ENCODE measurements at places on chromosomes 12 and 14. TPM values are rescaled to one million over a fixed set of nuclear protein-coding genes. Genes with fewer than 3 reads are reported as not detected.

- no peak overlapping the region for H3K27ac ChIP-seq
- no peak for DNase-seq
- H3K27me3 ChIP-seq, result no peaks in the 10 kb centered on the region
- no peaks in the 10 kb centered on the region for H3K36me3 ChIP-seq
- H3K4me3 ChIP-seq, result no peak overlapping the region
- H3K4me1 ChIP-seq, result no peaks in the 10 kb centered on the region
Observed at GRCh38 chr14:99078426-99078825, 193.6 kb downstream of the BCL11B start.

DNA sequence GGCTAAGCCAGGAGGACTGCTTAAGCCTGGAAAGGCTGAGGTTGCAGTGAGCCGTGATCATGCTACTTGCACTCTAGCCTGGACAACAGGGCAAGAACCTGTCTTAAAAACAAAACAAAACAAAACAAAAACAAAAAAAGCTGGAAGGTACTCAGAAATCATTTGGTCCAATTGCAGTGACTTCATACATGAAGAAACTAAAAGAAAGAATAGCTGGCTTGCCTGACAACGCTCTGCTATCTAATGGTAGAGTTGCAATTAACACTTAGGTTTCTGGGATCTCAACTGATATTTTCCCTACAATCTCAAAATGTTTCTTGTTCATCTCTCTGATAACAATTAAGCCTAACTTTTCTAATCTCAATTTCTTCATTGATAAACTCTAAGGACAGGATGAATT lies 13.7 kb downstream of the EEA1 start:
- H3K4me1 ChIP-seq, result peaks cover 18% of the 10 kb centered on the region
- H3K36me3 ChIP-seq, result no peaks in the 10 kb centered on the region
- H3K27ac ChIP-seq, result no peak overlapping the region
- H3K27me3 ChIP-seq, result no peaks in the 10 kb centered on the region
- DNase-seq, result no peak
- H3K4me3 ChIP-seq, result no peak overlapping the region

- no peak overlapping the region for H3K4me3 ChIP-seq
- no peak for DNase-seq
- H3K27ac ChIP-seq, result no peak overlapping the region
- H3K36me3 ChIP-seq, result no peaks in the 10 kb centered on the region
Observed at GRCh38 chr14:43938588-43939281, 568.3 kb downstream of the FSCB start.

- no peaks in the 10 kb centered on the region for H3K27me3 ChIP-seq
- peaks cover 24% of the 10 kb centered on the region for H3K4me1 ChIP-seq
- DNase-seq, result no peak
- no peaks in the 10 kb centered on the region for H3K36me3 ChIP-seq
- no peak overlapping the region for H3K4me3 ChIP-seq
- H3K27ac ChIP-seq, result no peak overlapping the region
Observed at GRCh38 chr14:75970989-75971388, 10.8 kb downstream of the TGFB3 start.

DNA sequence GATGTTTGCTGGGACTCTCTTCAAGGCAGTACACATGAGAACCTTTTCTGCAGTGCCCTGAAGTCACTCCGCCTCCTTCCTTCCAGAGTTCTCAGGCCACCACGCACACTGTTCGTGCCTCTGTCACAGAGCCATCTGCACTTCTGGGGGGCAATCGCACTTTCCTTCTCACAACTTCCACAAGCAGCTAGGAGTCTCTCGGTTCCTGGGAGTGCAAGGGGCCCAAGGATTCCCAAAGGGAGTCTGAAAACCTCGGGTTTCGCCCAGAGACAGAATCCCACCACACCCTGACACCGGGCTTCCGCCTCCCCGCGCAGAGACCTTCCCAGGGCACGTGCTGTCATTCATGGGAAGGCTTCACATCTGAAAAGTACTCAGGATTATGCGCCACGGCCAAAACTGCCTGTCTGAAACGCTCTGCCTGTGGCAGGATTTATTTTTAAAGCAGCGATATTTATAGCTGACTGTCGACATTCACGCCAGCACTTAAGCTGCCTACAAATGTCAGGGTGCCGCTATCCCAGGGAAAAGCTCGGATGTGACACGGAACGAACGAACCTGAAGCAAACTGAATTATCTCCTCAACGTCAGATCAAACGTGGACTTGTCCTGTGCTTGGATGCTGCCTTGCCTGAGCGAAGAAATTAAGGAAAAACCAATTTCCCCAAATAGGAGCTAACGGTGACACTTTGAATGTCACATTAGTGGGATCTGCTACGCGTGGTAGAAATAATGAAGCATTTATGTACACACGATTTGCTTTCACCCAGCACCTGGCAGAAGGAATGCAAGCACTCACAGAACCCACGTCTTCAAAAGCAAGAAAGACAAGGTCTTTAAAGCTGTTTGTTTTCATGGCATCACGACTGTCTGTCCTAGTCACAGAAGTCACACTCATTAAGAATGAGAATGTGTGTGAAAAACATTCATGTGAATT lies 154.0 kb downstream of the PIWIL1 start:
- no peaks in the 10 kb centered on the region for H3K36me3 ChIP-seq
- DNase-seq, result no peak
- no peaks in the 10 kb centered on the region for H3K27me3 ChIP-seq
- no peaks in the 10 kb centered on the region for H3K4me1 ChIP-seq
- H3K27ac ChIP-seq, result no peak overlapping the region

- no peak for DNase-seq
- peaks cover 7% of the 10 kb centered on the region for H3K4me1 ChIP-seq
- peaks cover 8% of the 10 kb centered on the region for H3K36me3 ChIP-seq
Observed at GRCh38 chr12:106311139-106311538, 8.6 kb downstream of the TCP11L2 start.

DNA sequence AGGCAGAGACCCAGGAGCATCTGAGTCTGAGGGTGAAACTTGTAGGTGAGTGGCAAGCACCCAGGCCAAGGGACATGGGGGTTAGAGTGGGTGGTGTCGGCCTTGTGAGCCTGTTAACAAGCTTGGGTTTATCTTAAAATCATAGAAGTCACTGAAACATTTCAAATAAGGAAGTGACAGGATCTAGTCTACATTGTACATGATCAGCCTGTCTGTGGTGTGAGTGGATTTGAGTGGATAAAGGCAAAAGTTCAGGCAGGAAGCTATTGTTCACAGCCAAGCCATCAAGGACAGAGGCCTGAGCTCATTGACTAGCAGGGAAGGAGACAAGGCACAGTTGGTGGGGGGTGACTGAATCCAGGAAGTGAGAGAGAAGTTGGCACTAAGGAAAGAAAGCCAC lies 59.3 kb upstream of the FKBP4 start:
- H3K27ac ChIP-seq, result no peak overlapping the region
- no peak for DNase-seq
- no peaks in the 10 kb centered on the region for H3K27me3 ChIP-seq
- H3K36me3 ChIP-seq, result no peaks in the 10 kb centered on the region
- no peak overlapping the region for H3K4me3 ChIP-seq

DNA sequence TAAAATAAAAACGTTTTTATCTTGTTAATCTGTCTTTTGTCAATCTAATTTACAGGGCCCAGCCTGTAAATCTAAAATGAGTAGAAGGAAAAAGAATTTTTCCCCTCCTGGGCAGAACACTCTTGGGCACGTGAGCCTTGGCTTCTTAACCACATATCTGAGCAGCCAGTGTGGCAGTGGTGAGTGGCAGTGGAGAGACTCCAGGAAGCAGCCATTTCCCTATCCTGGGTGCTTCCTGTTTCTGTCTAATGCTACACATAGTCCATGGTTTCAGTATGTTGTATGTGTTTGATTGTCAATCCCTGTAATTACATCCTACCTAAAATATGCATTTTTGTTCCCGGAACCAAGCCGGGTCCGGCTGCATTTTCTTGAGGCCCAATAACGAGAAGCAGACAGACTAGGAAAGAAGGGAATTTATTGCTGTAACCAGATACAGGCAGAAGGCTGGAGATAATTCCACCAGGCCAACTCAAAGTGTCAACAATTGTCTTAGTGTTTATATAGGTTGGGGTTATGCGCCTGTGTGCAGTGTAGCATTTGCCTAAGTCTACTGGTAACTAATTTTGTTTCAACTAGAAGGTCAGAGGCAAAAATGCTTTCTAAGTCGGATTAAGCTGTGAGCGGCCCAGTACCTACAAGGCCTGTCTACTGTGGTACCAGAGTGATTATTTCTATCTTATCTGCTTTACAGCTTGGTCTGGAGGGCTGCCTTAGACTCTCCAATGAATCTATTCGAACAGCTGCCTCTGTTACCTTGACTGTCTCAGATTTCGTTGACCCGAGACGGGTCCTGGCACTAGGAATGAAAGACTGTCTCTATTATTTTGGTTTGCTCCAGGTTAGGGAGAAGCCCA lies 82.4 kb upstream of the RESF1 start:
- H3K4me1 ChIP-seq, result no peaks in the 10 kb centered on the region
- no peaks in the 10 kb centered on the region for H3K36me3 ChIP-seq
- H3K27me3 ChIP-seq, result no peaks in the 10 kb centered on the region

GRCh38 chr12:94099632-94100031 lies 48.7 kb upstream of the PLXNC1 start:
- DNase-seq, result no peak
- no peaks in the 10 kb centered on the region for H3K36me3 ChIP-seq
- no peak overlapping the region for H3K27ac ChIP-seq

- H3K27ac ChIP-seq, result no peak overlapping the region
- H3K27me3 ChIP-seq, result no peaks in the 10 kb centered on the region
- peaks cover 50% of the 10 kb centered on the region for H3K4me1 ChIP-seq
Observed at GRCh38 chr12:108548954-108549521, 11.9 kb downstream of the SART3 start.

- H3K27me3 ChIP-seq, result no peaks in the 10 kb centered on the region
- H3K36me3 ChIP-seq, result no peaks in the 10 kb centered on the region
- no peak overlapping the region for H3K4me3 ChIP-seq
- H3K4me1 ChIP-seq, result no peaks in the 10 kb centered on the region
- H3K27ac ChIP-seq, result no peak overlapping the region
Observed at GRCh38 chr14:66405158-66405557, 81.0 kb upstream of the CCDC196 start.

- no peaks in the 10 kb centered on the region for H3K4me1 ChIP-seq
- no peaks in the 10 kb centered on the region for H3K27me3 ChIP-seq
- no peak overlapping the region for H3K4me3 ChIP-seq
- H3K27ac ChIP-seq, result no peak overlapping the region
- DNase-seq, result no peak
- H3K36me3 ChIP-seq, result no peaks in the 10 kb centered on the region
Observed at GRCh38 chr12:46260124-46260912, 8.5 kb downstream of the SLC38A1 start.

DNA sequence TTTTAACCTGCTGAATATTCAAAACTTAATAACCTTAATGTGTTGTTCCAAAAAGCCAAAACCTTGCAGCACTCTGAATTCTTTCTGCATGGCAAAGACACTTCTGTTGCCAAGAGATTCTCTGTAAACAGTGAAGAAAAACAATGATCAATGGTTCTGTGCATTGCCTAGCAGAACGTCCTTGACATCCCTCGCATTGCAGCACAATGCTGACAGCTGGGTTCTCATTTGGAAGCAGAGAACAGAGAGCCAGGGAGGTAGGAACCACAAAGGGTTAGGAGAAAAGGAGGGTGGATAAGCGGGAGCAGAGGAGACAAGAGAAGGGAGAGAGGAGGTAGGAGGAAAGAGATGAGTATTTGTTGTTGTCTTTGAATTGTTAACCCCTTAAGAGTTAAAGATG lies 501.1 kb downstream of the NAV3 start:
- no peaks in the 10 kb centered on the region for H3K36me3 ChIP-seq
- no peaks in the 10 kb centered on the region for H3K4me1 ChIP-seq
- H3K4me3 ChIP-seq, result no peak overlapping the region
- H3K27me3 ChIP-seq, result no peaks in the 10 kb centered on the region
- no peak overlapping the region for H3K27ac ChIP-seq

The RPS29 gene
- total RNA-seq, result 3,106 TPM

The FAM186B gene
- total RNA-seq, result 0.98 TPM

The SMIM41 gene
- 50.6 TPM for total RNA-seq

The TIMM9 gene
- 85.4 TPM for total RNA-seq

The KLHL33 gene
- 1.5 TPM for total RNA-seq

The NPFF gene
- not detected for total RNA-seq

The AJUBA gene
- 22.8 TPM for total RNA-seq

The CCDC60 gene
- total RNA-seq, result not detected

The ZBTB25 gene
- 14.9 TPM for total RNA-seq

All from tibial nerve (tissue), 4 donors.